ENCODE measurements at places on chromosomes 6 and 20.

- no peak for DNase-seq
Observed at GRCh38 chr6:119179842-119180241, 101.4 kb upstream of the FAM184A start.

GRCh38 chr20:16607364-16608276 is 34.4 kb upstream of the KIF16B start:
- no peak for DNase-seq

DNA sequence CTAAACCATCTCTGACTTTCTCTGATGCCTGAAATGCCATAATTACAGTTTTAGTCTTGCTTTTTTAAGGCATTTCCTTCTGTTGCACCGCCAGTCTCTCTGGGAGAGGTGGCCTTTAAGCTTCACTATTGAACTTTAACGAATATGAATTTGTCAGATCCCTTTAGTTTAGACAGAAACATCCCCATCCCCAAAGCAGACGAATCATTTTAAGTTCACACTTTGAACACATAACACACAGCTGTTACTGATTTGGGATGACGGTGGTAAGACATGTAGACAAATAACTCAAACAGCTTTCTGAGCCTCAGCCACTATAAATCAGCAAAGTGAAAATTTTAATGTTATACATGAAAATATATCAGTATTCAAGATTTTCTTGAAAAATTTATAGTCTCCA is 7.2 kb upstream of the IPCEF1 start:
- no peak for DNase-seq

GRCh38 chr6:53302678-53303360 is 45.9 kb downstream of the ELOVL5 start:
- no peak for DNase-seq

GRCh38 chr6:54624779-54625178 is 221.8 kb upstream of the FAM83B start:
- DNase-seq, result no peak

GRCh38 chr6:135686784-135687301 is 164.7 kb upstream of the PDE7B start:
- no peak for DNase-seq

DNA sequence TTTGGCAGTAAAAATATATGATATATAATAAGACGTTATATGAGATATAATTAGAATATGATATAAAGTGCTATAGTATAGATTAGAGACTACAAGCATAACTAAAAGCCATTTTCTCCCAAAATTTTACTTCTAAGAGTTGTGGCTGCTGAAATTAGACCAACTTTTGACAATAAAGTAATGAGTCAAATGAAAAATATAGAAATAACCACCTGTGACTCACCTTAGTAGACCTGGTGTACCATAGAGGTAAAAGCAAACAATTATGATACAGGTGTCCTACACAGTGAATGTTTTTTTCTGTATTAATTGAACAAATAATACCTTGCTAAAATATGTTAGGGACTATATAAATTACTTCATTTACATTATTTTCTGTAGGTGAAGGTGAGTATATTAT is 482.9 kb upstream of the MAN1A1 start:
- no peak for DNase-seq

- no peak for DNase-seq
Observed at GRCh38 chr6:44457596-44457995, 70.1 kb downstream of the CDC5L start.

DNA sequence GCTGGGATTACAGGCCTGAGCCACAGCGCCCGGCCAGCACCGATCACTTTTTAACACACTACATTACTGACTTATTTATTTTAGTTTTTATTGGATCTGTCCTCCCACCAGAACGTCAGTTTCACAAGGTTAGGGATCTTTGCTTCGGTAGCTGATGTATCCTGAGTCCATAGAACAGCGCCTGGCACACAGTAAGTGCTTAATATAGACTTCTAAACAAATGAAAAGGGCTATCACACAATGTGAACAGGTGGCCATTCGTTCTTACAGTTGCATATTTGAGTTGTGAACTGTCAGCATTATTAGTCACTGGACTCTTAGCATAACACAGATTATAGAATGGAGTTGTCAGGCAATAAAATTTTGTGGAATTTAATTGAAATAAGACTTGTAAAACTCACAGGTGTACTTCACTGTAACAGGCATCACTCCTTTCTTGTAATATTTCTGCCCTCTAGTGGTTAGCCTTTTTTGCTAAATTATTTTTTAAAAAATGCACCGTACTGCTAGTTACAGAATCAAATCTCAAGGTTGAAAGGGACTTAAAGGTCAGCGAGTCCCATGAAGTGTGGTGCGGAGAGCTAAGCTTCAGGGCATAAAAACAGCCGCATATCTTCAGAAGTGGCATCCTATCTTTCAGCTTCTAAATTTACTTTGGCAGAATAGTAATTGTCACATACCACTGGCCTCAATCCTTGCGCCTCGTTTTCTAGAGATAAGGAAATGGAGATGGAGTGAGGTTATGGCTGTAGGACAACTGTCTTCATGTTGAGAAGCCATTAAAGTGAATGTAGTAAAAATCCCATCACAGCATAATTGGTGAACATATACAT is 3.4 kb upstream of the TBC1D7 start:
- DNase-seq, result no peak

DNA sequence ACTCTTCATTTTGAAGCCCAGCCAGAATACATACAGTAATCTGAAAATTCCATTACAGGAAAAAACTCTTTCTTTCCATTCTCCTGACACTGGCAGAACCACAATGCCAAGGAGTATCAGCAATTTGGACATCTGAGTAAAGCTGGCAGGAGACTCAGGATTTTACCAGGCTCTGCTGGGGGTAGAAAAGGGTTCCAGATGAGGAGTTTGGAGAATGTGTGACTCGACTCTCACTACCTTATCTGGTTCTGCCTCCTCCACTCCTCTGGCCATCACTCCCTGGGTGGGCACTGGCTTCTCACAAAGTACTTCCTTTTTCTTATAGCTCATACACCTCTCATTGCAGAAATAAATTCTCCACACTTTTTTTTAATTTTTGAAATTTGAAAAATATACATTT is 10.6 kb upstream of the WFDC8 start:
- DNase-seq, result no peak

DNA sequence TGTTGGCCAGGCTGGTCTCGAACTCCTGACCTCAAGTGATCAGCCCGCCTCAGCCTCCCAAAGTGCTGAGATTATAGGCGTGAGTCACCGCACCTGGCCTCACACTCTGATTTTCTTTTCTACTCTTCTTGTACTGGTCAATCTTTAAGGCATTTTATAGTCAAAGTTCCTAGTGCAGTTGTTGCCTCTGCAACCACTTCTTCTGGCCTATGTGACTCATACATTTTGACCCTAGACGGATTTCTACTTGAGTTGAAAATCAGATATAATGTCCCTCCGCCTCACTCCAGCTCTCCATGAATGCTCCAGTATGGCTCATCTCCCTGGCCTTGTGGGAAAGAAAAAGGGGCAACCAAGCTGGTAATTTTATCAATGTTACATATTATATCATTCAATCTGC is 42.4 kb downstream of the TNFRSF21 start:
- no peak for DNase-seq

DNA sequence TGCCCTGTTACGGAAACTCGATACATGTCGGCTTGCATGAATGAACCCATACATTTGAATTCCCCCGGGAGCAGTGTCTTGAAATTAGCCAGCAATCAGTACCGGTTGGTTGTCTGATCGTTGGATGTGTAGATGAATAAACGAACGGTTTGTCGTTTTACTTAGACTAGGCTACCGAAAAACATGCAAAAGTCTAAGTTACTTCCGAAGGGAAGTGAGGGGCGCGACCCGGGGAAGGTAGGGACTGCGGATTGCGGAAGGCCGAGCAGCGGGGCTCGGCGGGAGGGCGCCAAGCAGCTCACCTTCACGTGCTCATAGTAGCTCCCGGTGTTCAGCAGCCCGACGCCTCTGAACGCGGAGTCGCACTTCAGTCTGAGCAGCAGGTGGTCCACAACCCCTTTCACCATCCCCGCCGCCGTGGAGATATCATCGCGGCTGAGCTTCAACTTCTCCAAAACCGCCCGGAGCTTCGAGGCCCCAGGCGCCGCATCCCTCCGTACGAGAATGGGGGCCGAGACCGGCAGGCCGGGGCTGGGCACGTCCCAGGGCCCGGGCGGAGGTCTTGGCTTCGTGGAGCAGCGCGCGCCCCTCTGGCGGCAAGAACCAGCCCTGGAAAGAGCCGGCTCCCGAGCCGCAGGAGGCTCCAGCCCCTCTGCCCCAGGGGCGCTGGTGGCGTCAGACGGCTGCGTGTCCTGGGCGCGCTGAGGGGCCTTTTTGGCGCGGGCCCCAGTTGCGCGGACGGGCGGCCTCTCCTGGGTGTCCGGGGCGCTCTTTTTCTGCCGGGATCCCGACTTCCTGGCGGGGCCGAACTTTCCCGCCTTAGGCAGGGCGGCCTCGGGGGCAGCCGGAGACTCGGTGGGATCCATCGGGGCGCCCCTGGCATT is 632 bp downstream of the CGAS start:
- DNase-seq, result no peak

- DNase-seq, result no peak
Observed at GRCh38 chr6:13234130-13234529, 94.2 kb downstream of the TBC1D7 start.

DNA sequence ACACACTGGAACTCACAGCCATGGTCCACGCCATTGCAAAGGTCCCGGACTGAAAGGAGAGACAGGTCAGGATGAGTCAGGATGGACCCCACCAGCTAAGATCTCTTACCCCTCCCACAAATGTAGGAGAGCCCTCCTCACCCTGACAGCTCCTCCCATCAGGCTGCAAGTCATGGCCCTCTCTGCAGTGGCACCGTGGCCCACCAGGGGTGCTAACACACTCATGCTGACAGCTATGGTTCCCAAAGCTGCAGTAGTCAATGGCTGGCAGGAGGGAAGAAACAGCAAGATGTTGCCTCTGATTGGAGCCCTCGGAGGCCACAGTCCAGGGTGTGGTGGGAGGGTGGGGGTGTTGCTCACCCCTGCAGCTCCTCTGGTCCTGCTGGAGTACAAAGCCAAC is 5.7 kb upstream of the RBPJL start:
- no peak for DNase-seq

- DNase-seq, result peak; percentile 42
Observed at GRCh38 chr6:75204217-75204958, 1.5 kb downstream of the COL12A1 start.

DNA sequence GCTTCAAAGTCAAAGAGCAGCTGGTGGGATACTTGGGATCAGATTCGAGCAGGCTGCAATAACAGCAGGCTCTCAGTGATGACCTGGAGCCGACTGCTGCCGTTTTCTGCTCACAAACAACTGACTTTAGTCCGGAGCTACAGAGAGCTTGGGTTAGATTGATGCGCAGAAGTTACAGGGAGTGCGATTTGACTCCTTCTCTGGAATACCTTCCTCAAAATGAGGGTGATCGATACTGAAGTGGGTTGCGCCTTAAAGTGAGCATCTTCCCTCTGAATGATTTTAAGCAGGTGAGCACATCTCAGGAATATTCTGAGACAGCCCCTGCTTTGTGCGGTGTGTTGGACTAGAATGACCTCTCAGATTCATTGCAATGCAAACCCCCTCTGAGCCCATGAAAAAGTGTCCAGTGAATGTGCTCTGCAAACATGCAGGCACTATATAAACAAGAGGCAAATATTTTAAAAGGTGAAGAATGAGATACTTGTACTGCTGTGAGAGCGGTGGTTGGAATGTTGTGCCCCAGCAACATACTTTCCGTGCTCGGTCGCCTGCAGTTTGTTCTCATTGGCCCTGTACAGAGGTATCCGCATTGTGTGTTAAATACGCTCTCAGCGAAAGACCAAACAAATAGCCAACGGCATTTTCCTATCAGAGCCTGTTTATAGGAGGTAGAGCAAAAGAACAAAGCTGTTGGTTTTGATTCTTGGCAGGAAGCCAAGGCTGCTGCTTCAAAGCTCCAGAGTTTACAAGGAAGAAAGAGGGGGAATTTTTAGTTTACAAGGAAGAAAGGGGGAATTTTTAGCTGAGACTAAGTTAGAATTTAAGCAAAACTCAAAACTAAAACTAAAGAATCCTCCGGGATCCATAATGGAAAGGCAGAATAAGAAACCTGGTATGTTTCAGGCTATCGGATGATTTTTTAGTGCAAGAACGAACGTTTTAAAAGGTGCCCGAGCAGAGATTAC is 67.7 kb downstream of the PHACTR2 start:
- no peak for DNase-seq

- DNase-seq, result no peak
Observed at GRCh38 chr20:19660808-19661378, 97.2 kb upstream of the RIN2 start.

DNA sequence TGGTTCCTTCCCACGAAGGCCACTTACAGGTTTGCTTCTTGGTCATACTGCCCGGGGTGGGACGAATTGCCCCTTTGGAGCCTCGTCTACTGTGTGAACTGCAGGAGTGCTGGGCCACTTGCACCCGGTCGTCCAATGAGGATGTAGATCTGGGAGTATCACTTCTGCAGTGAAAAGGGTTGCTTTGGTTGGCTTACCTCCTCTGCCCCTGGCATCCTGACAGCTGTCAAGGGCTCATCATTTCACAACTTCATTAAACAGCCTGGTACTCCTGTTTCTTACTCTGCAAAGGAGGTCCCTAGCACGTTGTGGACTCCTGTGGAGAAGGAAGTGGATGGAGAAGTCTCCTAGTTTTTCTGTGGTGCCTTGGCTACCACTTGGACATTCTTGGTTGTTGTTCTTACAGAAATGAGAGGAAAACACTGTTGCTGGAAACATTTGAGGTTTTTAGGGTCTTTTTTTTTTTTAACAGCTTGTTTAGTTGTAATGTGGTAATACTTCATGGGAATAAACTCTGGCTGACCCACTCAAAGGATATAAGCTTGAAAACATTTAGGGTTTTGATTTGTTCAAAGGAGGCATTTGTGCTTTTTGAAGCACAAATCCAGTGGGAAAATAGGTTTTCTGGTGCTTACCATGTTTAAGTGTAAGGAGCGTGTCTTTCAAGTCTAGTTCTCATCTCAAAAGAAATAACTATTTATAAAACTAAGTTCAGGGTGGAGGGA is 60.7 kb downstream of the AKAP12 start:
- no peak for DNase-seq

DNA sequence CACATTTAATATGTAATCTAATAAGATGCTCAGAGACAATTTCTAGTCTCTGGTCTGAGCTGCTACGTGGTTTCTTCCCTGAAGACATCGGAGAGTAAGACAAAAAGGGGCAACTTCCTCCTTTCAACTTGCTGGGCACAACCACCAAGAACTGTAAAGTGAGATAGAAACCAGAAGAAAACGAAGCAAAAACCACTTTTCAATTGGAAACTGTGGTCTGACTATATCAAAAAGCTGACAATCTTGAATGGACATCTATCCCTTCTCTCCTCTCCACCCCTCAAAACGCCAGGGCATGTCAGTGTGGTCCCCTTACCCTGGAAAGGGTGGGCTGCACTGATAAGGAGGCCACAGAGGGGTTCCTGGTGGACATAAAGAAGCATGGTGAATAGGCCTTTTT is 269.1 kb downstream of the CD83 start:
- no peak for DNase-seq
